ENCODE measurements at places on chromosomes 2 and 18. TPM values are rescaled to one million over a fixed set of nuclear protein-coding genes. Genes with fewer than 3 reads are reported as not detected.

GRCh38 chr2:146850746-146851145 lies 994.1 kb upstream of the ACVR2A start:
- DNase-seq = no peak

DNA sequence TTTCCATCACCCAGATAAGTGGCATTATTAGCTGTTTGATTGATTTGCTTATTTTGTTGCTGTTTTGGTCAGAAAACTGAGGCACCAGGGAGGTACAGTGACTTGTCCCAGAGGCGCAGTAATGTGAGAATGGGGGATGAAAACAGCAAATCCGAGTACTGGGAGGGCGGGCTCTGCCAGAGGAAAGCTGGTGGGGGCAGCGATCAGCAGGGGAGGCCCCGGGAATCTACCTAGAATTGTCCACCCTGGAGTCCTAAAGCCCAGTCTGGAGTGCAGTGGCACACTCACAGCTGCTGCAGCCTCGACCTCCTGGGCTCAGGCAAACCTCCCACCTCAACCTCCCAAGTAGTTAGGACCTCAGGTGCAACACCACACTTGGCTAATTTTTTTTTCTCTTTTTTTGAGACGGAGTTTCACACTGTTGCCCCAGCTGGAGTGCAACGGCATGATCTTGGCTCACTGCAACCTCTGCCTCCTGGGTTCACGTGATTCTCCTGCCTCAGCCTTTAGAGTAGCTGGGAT lies 17.0 kb upstream of the PTMA start:
- no peak for DNase-seq

DNA sequence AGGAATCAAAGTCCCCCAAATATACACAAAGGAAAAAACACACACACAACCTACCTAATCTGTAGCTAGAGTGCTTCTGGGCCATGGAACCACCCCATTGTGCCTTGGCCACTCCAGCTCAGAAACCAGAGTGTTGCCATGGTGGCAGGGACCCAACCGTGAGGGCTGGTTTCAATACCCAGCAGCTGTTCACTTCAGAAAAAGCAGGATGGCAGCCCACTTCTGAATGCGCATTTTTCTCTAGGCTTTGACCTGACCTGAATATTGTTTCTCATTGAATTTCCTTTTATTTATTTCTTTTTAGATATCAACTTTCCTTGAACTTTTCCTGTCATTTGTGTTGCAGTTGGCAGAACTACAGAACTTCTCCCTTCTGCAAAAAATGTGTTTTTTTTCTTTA lies 43.0 kb upstream of the EHBP1 start:
- DNase-seq = no peak

DNA sequence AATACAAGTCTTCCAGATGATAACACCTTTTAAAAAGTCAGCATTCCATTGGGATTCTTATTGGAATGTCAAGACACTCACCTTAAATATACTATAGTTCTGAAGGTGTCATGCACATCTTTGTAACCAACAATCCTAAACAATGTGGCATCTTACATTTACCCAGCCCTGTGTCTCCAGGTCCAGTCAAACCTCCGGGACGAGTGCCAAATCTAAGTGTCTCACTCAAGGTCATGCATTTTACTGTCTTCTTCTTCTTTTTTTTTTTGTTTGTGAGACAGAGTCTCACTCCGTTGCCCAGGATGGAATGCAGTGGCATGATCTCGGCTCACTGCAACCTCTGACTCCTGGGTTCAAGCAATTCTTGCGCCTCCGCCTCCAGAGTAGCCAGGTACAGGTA lies 206.9 kb upstream of the FAM98A start:
- no peak for DNase-seq

DNA sequence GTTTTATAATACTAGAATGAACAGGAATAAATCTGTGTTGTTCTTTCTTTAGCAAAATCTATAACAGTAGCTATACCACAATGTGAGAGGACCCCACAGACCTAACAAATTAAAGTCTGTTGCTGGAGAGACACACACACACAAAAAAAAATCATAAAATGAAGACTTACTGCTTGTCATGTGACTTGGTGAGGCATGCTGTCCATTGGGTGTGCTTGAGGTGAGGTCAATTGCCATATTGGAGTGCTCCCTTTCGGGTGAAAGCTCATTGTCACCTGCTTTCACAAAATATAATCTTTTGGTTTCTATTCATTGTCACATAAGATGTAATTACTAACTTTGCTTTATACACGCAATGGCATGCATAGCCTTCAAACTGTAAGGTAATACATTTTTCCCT lies 3.9 kb downstream of the IKZF2 start:
- no peak for DNase-seq

DNA sequence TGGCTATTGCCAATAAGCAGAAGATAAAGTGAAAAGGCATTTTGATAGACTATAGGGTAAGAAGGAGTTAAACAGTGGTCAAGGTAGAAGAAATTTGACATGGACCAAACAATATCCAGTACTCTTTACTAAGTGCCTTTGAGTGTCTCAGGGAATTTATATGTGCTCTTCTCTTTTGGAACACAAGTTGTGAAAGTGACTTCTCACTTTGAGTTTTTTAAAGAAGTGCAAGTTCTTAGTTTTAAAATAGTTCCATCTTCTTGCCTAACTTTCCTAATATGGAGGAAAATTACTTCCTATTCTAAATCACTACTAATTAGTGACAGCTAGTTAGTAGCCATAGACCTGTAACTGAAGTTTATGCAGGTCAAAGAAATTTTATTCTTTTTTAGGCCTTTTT lies 63.4 kb downstream of the AFTPH start:
- DNase-seq = no peak

DNA sequence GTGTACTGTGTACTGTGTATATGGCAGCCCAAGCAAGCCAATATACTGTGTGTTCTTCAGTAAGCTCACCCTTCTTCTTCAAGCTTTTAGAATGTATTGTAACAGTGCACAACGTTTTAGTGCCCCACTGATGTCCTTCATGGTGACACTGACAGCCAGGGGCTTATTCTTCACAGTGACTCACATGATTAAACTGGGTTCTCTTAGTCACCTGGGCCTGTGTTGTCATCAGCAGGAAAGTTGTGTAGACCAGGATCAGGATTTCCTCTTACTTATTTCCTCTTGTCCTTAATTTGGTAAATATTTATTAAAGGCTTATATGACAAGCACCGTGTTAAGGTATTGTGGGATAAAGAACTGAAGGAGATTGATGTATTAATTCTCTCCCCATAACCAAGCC lies 67.9 kb upstream of the THOC1 start:
- no peak for DNase-seq

NEU4 gene
- 1.3 TPM for total RNA-seq
